Astrocyte of the hippocampus (primary cell): ENCODE measurements at places on chromosomes 4 and X.

- DNase-seq, result no peak
These were observed 129.4 kb upstream of the ARSJ start for GRCh38 chr4:114108869-114109268.

- no peak for DNase-seq
These were observed 167.5 kb upstream of the USP38 start for GRCh38 chr4:143017210-143017609.

DNA sequence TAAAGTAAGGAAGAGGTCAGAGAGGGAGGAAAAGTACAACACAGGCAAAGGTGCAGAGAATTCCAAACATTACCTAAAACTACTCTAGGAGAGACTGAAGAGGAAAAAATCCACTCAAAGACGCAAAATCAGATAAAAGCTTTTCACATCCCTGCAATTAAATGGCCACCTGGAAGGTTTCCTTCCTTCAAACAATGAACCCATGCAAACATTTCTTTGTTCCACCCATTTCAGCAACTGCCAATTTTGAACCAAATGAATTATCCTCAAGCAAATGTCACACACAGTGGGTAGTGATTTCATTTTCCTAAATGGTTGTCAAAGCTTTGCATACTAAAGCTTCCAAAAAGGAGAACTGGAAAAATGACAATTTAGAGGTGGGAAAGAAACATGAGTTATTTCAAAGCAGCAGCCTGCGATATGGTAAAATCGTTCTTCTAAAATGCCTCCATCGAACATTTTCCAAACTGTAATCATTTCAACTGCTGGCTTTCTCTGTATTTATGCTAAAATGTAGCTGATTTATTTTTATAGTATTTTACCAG, 45.0 kb downstream of the APBB2 start:
- DNase-seq, result no peak

- DNase-seq, result no peak
These were observed 576.6 kb upstream of the FRG1 start for GRCh38 chr4:189364032-189364449.

- no peak for DNase-seq
These were observed 164.0 kb upstream of the BCOR start for GRCh38 chrX:40261833-40262156.

GRCh38 chrX:17012465-17012864, 66.0 kb downstream of the REPS2 start:
- no peak for DNase-seq

DNA sequence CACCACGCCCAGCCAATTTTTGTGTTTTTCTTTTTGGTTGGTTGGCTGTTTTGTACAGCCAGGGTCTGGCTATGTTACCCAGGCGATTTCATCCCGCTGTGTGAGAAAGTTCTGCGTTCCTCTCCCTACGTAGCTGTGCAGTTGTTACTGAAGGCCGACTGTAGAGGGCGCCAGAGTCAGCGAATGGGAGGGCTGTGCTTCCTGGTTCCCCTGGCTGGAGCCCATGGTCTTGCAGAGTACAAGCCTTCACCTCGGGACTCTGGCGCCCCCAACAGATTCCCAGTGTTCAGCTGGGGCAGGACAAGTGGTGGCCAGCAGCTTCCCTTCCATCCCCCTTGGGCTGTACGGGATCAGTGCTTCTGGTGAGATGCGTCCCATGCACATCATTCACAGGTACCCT, 5.6 kb upstream of the CT45A1 start:
- no peak for DNase-seq

DNA sequence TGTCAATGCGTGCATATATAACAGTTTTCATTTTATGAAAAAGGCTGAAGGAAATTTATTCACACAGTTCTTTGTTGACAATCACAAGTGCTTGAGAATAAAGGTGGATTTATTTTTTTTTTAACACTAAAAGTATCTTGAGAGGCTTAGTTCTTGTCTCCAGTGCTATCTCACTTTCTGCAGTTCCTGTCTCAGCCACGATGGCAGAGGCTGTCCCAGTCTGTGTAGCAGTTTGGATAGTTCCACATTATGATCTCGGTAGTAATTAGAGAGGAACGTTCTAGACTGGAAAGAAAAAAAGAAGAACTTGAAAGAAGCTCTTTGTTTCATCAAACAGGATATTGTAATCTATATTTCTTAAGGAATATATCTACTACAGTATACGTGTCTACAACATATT, 229.0 kb downstream of the UGT8 start:
- no peak for DNase-seq

DNA sequence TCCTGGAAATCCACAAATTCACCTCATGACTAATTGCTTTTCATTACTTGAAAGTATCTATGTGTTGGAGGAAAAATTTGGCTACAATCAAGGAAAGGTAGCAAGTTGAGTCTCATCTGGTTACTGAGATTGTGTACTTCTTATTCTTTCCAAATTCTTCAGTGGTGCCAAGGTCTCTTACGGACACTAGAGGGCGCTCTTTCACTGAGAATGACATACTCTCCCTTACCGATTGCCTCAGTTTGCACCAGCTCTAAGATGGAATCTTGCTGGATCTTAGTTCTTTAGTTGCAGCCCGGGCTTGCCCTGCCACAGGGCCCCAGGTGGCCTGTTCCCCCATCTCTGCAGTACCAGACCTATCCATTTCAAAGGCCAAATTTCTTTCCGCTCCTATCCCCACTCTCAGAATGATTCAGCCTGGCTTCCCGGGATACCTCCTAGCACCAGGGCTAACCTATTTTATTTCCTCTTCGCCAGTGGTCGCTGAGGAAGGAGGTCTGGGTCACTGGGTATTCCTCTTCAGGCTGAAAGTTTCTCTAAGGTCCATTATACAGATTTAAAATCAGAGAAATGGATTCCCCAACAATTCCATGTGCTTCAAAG, 24.6 kb upstream of the GPR50 start:
- DNase-seq, result peak; percentile 58

GRCh38 chrX:14936561-14936960, 63.3 kb downstream of the MOSPD2 start:
- peak; percentile 60 for DNase-seq
